ENCODE measurements at places on chromosomes 3 and 15. TPM values are rescaled to one million over a fixed set of nuclear protein-coding genes. Genes with fewer than 3 reads are reported as not detected.

IQSEC1 gene
- total RNA-seq = 42.4 TPM

- H3K36me3 ChIP-seq = no peaks in the 10 kb centered on the region
- DNase-seq = no peak
- H3K27ac ChIP-seq = no peak overlapping the region
- H3K4me3 ChIP-seq = no peak overlapping the region
- H3K4me1 ChIP-seq = no peaks in the 10 kb centered on the region
- no peaks in the 10 kb centered on the region for H3K27me3 ChIP-seq
These were observed 233.1 kb downstream of the ZIC4 start for GRCh38 chr3:147173257-147173656.

MEIS2 gene
- total RNA-seq = 379 TPM

- no peak overlapping the region for H3K4me3 ChIP-seq
- no peaks in the 10 kb centered on the region for H3K4me1 ChIP-seq
- no peaks in the 10 kb centered on the region for H3K27me3 ChIP-seq
- H3K36me3 ChIP-seq = no peaks in the 10 kb centered on the region
- DNase-seq = no peak
These were observed 256.5 kb downstream of the IL5RA start for GRCh38 chr3:2853651-2854050.
